GF-D8 (cell line): ENCODE measurements at places on chromosomes 11 and 22.

GRCh38 chr11:61477126-61477525 lies 31.4 kb upstream of the LRRC10B start:
- DNase-seq: no peak

- no peak for DNase-seq
Observed at GRCh38 chr11:42595876-42596275, 715.9 kb upstream of the API5 start.

DNA sequence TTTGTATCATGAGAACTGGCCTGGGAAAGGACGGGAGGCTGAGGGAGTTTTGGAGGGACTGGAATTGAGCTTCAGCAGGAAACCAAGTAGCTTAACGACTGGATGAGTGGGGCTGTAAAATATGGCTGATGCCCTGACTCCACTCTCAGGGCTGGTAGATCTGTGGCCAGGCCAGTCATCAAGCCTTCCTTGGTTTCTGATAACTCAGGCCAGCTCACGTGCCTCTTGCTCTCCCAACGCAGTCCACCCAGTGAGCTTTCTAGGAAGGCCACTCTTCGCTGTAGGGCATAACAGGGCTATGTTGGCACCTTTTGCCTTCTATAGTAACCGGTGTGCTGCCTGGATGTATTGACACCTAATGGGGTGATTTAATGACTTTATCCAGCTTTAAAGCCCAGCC lies 5.8 kb upstream of the MADD start:
- DNase-seq: no peak

- no peak for DNase-seq
Observed at GRCh38 chr11:36007127-36007655, 63.3 kb downstream of the LDLRAD3 start.

DNA sequence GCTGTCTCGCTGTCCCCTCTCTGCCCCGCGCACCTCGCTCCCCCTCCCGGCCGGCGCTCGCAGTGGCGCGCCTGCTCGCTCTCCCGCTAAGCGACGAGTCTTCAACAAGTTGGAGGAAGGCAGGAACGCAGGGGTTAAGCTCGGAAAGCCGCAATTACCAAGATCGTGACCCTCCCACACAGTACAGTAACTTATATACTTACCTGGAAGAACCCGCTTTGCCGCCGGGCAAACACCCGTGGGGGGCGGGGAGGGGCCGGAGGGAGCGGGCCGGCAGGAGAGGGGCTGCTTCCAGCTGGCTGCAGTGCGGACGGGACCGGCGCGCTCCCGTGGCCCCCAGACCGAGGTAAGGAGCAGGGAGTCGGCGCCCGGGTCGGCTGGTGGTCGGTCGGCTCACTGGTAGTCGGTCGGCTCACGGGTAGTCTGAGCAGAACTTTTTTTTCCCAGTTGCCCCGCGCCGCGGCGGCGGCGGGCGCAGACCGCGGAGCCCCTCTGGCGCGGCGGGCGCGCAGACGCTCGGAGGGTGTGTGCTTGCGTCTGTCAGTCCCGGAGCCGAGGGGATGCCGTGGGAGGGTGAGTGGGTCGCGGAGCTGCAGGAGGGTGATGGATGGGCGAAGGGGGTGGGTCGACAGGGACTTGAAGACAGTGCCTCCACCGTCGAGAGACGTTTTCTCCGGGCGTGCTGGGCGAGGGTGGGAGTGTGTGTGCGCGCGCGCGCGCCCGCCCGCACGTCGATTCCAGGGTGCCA lies 101.2 kb upstream of the HSD17B12 start:
- no peak for DNase-seq

DNA sequence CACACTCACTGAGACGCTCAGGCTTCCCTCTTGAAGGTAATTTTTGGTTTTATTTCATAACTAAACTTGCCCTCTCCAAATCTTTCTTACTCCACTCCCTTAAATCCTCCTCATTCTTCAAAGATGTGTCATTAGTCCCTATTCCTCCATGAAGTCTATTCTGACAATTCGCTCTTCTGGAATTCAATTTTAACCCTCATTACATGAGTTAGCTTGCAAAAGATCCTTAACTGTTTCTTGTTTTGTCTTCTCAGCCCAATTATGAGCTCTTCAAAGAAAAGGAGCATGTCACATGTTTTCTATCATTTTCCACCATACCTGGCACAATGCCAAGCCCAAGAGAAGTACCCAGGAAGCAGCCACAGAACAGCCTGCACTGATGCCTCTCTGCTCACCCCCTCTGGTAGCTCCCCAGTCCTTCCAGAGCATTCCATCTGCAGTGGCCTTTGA lies 13.0 kb downstream of the GALNT18 start:
- DNase-seq: no peak

- DNase-seq: no peak
Observed at GRCh38 chr11:57566905-57567514, 462 bp downstream of the UBE2L6 start.

- no peak for DNase-seq
Observed at GRCh38 chr22:36379593-36380361, 8.0 kb downstream of the MYH9 start.

DNA sequence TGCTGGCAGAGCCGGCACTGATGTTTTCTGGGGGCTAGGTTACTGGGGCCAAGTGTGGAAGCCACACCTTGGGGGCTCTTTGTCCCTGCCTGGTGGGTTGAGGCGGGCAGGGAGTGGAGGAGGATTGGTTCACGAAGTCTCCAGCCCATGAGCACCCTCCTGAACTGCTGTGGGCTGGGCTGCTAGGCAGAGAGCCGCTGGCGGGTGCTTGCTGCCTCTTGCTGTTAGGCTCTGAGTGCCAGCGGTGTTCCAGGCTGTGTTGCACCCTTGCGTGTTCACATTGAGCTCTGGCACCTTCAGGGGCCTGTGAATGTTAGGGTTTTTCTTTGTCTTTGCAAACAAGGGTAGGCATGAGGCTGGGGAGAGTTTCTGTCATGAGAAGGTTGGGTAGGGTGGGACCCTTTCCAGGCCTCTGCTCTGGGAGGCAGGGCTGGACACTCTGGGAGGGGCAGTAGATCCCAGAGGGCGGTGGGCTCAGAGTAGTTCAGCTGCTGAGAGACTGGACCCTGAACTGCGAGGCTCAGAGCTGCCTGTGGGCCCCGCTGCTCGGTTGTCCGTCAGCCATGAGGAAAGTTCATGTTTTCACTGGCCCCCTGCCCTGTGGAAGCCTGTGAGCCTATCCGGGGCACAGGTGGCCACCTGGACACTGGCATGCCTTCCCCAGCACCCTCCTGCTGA lies 24.0 kb upstream of the TMEM191C start:
- DNase-seq: no peak

DNA sequence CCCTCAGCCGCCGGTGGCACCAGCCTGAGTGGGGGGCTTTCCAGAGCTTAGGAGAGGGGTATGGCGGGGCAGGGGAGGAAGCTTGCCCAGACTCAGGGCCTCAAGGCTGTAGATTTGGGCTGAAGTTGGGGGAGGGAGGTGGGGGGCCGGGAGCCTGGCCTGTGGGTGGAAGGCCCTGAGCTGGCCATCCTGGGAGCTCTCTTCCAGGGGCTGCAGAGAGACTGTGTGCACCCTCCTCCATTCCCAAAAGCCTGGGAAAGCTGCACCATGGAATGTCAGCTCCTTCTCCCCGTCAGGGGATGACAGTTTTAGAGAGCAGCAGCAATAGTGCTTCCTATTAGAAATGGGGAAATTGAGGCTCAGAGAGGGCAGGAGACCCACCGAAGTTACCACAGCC lies 1.0 kb downstream of the SYT12 start:
- DNase-seq: no peak

DNA sequence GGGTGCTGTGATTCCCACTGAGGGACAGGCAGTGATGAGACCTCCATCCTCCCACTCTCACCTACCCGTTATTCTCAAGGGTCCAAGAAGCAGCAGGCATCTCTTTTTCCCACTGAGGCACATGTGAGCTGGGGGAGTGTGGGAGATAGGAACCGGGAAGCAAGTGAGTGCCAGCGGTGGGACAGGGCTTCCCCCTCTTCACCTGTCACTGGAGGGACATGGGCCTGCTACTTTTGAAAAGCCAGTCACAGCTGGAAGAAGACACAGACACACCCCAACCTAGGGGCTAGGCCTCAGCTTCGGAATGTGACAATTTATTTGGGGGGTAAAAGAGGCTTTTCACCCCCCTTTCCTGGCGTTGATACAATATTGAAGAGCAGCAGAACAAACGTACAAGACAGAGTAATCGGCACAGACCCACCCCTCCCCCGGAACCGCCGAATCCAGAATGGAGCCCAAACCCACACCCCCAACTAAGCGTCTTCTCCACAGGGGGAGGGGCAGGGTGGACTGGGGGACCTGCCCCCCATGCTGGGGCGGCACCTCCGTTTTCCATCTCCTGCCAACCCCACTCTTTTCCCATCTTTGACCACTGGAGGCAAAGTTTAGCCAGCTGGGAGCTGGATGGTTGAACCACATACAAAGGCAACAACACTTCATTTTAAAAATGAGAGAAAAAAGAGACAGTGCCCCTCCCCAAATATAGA lies 10.7 kb downstream of the CBX6 start:
- no peak for DNase-seq

GRCh38 chr11:118186346-118187107 lies 10.1 kb upstream of the SCN2B start:
- peak; percentile 67 for DNase-seq

GRCh38 chr11:65700399-65700798 lies 11.7 kb upstream of the KAT5 start:
- peak; percentile 50 for DNase-seq

DNA sequence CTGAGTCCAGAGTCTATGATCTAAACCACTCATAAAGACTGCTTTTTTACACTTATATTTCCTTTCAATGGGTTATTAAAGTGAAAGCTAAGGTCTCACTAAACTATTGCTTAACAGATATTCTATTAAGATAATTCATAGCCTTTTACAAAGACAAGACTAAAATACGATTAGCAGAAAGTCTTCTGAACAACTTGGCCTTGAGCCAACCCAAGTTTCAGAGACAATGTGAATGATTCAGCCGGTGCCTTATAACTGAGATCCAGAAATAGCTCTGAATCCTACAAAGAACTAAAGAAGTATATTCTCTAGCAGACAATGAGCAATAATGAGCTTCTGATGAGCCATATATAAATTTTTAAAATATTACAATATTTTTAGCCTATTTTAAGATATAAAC lies 41.5 kb upstream of the CARD18 start:
- no peak for DNase-seq

DNA sequence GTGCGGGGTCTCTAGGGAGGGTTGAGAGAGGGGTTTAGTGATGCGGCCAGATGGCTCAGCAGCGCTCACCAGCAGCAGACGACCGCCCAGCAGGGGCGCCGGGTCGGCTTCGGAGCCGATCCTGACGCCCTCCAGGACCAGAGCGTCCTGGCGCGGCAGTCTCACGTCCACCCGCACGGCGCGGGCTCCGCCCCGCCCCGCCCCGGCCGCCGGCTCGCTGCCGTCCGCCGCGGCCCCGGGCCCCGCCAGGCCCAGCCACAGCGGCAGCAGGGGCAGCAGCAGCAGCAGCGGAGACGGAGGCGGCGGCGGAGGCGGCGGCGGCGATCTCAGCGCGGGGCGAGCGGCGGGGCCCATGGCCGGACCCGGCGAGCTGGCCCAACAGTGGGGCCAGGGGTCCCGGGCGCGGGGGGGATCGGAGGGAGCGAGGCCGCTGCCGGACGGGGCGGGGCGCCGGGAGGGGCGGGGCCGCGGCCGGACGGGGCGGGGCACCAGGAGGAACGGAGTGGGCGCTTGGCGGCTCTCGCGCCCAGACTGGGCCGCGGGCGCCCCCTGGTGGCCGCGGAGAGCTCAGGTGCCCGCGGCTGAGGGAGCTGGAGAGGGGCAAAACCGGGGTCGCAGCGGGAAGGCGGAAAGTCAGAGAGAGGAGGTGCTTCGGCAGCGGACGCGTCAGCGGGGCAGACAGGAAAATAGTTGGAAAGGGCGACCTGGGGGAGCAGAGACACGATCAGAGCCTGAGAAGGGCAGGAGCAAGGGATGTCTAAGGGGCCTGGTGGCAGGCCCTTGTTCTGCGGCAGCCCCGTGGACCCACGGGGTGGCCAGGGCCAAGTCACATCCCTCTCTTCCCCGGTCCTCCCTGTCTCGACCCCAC lies at the start of gene RNF215:
TSS of gene RNF215 (minus strand) at position 452 of the 868 bp plus-strand sequence. CDS start at position 354, 98 bp downstream.
- peak; percentile 16 for DNase-seq

DNA sequence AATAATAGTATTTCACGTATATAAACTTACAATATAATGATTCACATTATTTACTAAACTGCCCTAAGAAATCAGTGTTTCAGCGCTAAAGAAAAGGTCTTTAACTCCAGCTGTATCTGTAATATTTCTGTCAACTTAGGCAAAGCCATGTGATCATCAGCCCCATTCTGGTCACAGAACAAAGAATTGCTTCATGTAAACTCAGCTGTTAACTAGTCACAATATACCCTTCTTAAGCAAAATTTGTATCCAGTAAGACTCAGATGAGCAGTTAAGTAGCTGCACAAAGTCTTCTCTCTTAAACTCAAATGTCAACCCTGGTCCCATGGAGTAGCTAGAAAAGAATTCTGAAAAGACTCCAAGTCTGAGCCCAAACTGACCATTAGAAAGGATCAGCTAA lies 26.6 kb downstream of the HPS5 start:
- DNase-seq: no peak

DNA sequence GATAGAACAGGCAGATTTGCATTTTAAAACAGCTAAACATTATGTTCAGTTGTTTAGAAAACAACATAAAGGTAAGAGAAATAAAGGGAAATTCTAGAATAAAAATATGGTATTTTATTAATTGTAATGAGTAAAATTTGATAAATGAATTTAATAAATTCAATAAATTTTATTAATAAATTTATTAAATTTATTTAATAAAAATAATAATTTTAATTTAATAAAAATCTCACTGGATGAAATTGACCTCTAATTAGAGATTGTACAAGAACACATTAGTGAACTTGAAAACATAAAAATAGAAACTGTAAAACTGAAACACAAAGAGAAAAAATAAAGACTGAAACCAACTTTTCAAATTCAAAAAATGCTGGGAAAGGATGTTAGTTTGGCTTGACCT lies 605.7 kb upstream of the LRRC4C start:
- no peak for DNase-seq

DNA sequence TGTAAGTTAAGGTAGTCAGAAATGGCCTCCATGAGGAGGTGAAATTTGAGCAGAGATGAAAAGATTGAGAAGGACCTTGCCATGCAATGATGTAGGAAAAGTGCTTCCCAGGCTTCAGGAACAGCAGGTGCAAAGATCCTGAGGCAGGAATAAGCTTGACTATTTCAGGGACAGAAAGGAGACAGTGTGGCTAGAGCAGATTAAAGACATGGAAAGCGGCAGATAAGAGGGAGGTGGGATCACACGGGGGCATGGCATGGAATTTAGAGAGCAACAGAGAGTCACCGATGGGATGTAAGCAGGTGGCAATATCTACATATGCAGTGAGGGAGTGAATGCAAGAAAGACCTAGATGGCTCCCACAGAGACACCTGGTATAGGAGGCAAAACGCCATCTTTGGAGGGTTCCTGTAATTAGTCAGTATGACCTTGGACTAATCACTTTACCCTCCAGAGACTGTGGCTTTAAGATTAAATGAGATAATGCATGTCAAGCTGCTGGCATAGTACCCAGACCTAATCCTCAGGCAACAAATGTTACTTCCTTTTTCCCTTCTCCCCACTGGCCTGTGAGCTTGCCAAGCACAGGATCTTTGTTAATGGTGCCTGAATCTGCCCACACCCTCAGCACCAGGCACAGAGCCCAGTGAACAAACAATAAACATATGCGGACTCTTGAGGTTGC lies 24.6 kb upstream of the ACER3 start:
- no peak for DNase-seq
